ENCODE measurements at places on chromosomes 3 and 15. TPM values are rescaled to one million over a fixed set of nuclear protein-coding genes. Genes with fewer than 3 reads are reported as not detected.

DNA sequence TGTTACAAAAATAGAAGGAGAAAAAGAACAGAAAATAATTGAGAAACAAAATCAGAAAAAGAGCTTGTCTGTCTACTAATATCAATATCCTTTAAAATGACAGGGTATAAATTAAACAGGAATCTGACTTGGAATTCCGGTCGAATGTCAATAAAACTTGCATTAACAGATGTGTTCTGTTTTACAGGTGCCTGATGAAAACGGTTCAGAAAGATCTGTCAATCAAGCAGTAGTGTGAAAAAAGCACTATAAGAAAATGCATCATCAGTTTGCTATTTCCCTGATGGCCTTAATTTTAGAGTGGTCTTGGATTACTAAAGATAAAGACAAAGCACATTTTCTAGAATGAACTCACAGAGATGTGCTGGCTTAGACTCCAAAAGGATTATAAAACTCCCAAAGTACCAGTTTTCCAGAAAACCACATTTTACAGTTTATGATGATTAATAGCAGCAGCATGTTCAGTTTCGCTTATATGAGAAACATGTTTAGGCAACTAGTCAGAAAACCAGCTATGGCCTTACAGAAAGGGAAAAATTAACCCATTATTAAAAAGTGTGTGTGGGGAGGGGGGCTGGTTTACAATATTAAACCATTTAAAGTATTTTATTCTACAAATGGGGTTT lies 8.2 kb upstream of the C3orf38 start:
- DNase-seq = peak; percentile 80

Gene GOLGA6B
- total RNA-seq = not detected

- peak; percentile 25 for DNase-seq
Observed at GRCh38 chr3:134008630-134009156, 21.0 kb downstream of the SLCO2A1 start.

GRCh38 chr15:28954466-28955159 lies 68.8 kb downstream of the APBA2 start:
- DNase-seq = no peak
